ENCODE measurements at places on chromosomes 6 and 20.

- no peak for DNase-seq
Observed at GRCh38 chr6:116175344-116175743, 49.4 kb upstream of the COL10A1 start.

DNA sequence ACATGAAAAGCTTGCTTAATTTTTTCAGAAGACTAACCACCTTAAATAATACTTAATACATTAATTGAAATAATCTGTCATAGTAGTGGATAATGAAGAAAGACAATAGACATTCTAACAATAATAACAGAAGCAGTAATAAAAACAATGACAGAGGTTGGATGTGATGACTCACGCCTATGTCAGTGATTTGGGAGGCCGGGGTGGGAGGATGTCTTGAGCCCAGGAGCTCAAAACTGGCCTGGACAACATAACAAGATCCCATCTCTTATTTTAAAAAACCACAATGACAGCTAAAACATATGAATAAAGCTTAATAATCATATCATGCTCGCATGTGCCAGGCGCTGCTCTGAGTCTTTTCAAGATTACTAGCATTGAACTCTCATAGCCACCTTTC is 105.5 kb downstream of the IPCEF1 start:
- no peak for DNase-seq

- DNase-seq: no peak
Observed at GRCh38 chr6:162055365-162055764, 672.2 kb downstream of the PRKN start.

- no peak for DNase-seq
Observed at GRCh38 chr6:88538130-88538706, 372.1 kb upstream of the CNR1 start.

DNA sequence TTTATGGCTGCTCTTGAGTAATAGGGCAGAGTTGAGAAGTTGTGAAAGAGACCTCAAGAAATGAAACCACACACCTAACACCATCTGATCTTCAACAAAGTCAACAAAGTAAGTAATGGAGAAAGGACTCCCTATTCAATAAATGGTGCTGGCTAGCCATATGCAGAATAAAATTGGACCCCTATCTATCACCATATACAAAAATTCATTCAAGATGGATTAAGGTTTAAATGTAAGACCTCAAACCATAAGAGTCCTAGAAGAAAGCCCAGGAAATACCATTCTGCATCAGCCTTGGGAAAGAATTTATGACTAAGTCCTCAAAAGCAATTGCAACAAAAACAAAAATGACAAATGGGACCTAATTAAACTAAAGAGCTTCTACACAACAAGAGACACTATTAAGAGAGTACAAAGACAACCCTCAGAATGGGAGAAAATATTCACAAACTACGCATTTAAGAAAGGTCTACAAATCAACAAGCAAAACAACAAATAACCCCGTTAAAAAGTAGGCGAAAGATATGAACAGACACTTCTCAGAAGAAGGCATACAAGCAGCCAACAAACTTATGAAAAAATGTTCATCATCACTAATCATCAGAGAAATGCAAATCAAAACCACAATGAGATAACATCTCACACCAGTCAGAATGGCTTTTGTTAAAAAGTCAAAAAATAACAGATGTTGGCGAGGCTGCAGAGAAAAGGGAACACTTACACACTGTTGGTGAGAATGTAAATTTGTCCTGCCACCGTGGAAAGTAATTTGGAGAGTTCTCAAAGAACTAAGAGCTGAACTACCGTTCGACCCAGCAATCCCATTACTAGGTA is 4.0 kb downstream of the MAP3K5 start:
- DNase-seq: no peak

- DNase-seq: no peak
Observed at GRCh38 chr20:63940472-63941266, 15.5 kb downstream of the UCKL1 start.

DNA sequence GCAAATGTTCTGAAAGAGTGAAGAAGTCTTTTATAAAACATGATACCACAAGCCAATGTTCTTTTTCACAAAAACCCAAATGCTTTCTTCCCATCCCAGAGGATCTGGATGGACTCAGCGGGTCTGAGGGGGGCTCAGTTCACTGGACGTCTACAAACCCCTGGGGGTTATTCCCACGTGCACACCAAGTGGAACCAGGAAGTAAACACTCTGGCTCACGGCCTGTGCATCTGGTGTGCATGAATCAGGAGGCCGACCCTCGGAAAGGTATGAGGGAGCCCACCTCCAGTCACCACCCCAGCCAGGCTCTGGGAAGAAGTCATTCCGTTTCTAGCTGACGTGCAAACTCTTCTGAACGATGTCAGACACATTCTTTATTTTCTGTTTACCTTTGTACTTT is 252.2 kb downstream of the DLL1 start:
- no peak for DNase-seq

GRCh38 chr6:54262971-54263370 is 45.3 kb upstream of the TINAG start:
- DNase-seq: no peak

DNA sequence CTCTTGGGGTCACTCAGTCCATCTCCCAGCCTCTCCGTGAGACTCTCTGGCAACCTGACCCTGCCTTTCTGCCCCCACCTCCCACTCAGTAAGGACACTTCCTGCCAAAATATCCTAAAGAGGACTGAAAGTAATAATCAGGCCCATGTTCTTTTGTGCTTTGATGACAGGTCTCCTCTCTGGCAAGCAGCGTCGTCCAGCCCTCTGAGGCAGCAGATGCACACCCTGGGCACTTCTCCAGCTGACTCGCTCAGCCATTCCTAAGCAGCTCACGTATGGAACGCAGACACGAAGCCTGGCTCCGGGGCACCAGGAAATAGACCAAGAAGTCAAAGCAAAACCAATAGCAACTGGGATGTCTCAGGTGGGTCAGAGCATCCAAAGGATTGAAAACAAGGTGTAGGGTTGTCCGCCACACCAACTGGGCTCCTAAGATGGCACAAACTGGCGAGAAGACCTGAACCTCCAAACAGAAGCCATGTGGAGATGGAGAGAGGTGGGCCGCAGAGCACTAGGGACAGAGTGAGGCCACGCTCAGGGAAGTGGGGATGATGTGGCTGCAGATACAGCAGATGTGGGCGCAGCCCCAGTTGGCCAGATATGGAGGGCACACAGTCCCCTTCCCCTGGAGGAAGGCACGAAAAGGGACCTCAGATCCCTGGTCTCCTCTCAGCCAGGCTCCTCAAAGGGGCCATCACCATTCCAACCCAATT is 99.3 kb downstream of the PRND start:
- DNase-seq: no peak

- no peak for DNase-seq
Observed at GRCh38 chr6:147979966-147980365, 362.7 kb upstream of the SASH1 start.

- DNase-seq: no peak
Observed at GRCh38 chr20:41034239-41034638, 5.6 kb downstream of the TOP1 start.

GRCh38 chr6:17574866-17575560 is 25.1 kb upstream of the FAM8A1 start:
- DNase-seq: no peak

GRCh38 chr6:33848484-33848883 is 44.7 kb upstream of the MLN start:
- DNase-seq: no peak

- no peak for DNase-seq
Observed at GRCh38 chr6:40349123-40349900, 237.9 kb downstream of the LRFN2 start.

GRCh38 chr6:137045222-137045789 is 541 bp upstream of the IL20RA start:
- DNase-seq: no peak

DNA sequence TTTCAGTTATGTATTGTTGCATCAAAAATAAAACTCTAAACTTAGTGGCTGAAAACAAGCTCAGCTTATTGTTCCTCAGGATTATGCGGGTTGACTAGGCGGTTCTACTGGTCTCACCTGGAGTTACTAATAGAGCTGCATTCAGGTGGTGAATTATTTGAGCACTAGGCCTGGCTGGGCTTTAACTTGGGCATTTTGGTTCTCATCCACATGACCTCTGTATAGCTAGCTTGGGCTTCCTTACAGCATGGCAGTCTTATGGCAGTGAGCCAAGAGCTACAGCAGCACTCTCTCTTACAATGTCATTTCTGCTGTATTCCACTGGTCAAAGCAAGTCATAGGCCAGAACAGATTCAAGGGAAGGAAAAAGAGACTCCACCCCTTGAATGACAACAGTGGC is 1.6 kb downstream of the PGBD1 start:
- DNase-seq: no peak

DNA sequence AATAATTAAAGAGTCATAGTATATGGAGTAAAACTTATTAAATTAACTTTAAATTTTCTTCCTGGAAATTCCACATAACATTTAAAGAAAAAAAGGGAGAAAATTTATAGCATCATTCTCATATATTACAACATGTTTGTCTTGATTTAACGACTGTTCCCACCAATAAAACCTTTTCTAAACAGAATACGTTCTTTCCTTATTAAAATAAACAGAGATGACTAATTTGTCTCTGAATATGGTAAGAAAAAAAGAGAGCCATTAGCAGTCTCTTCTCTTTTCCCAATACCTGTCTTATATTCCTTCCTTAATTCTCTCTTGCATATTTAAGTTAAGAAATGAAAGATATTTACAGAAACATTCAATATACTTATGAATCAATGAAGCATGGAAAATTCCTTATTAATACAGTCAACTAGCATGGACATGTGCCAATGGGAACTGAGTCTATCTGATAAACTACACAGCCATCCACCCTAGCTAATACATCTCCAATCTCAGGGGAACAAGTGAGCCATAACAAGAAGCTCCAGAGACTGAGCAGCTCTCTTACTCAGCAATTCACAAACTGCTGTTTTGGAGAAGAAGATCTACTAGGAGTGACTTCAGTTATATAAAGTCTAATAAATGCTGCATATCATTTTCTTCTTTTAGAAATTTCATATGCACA is 347.1 kb upstream of the MANEA start:
- DNase-seq: no peak

DNA sequence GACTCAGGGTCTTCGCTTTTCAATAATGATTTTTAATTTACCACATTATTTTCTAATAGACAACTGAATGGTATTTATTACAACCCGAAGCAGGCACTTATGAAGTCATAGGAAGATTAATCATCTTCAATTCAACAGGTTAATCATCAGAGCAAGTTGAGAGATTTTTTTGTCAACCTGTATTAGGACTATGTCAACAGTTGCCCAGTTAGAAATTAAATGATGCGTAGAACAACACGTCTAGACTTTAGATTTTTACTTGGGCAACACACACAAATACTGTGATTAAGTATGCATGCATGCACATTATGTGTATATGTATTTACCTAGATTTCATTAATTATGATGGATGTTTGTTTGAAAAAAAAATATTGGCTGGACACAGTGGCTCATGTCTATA is 4.3 kb downstream of the ILRUN start:
- DNase-seq: no peak

DNA sequence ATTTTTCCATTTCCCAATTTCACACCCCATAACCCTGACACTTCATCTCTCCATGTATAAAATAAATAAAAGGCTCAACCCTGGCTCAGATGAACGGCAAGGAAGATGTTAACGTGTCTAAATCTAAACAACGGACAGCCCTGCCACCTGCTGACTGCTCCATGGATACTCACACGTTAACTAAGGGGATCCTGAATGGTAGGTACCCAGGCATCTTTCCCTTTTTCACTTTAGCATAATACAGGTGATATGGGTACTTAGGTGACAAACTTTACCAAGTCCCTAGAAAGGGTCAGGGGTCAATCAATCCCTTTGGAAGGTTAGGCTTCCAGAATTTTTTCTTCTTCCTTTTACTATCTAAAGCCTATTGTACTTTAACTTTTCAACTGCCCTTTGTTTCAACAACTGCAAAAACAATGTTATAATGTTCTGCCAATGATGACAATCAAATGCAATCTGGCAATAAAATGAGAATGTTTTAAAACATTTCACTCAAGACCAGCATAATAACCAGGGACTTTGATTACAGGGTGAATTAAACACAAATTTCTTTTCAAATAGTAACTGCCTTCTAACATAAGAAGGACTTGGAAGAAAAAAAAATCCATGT is 52.4 kb upstream of the IPCEF1 start:
- peak; percentile 2 for DNase-seq

DNA sequence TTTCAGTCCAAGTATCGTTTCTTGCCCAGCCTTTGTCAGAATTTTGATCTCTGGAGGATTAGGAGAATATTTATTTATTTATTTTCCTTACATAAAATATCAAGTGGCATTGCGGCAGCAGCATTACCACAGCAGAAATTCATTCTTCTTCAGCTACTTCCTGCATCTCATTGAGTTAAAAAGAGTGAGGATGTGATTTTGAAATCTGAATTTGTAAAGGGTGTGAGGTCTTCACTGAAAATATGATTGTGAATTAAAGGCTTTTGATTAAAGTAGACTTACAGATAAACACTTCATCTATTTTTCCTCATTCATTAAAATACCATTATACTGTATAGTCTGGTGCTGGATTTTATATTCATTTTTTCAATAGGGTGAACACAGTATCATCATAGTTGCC is 328.4 kb downstream of the PRL start:
- no peak for DNase-seq

DNA sequence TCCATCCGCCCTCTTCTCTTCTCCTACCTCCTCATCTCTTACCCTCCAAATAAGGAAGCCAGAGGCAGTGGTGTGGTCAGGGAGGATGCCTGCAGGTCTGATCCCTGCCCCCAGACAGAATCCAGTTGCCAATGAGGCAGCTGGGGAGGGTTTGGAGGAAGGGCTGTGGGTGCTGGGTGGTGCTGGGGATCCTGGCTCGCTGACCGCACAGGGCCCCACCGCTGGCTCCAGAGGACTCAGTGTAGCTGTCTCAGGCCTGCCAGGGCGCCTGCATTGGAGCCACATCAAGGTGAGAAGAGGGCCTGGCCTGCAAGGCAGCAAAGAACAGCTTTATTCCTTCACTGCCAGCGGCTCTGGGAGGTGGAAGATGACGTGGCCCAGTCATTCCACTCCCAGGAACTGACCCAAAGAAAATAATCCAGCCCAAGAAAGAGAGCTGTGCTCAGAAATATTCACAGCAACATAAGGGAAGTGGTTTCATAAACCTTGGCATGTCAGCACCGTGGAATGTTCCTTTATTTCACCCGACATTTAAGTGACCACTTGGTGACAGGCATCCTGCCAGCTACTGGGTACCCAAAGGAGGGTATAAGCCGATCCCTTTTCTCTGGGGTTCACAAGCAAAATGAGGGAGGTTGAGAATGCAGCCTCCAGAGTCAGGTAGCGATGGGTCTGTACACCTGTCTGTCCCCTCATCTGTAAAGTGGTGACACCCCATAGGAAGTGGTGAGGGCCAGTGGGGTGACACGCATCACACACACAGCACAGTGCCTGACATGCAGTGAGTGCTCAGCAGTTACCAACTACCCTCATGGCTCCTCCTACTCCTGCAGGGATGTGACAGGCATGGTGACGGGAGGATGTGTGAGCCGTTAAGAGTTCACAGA is 125.1 kb downstream of the SNX5 start:
- DNase-seq: peak; percentile 30
